Cardiac fibroblast (primary cell): ENCODE measurements at places on chromosomes 2 and 18.

DNA sequence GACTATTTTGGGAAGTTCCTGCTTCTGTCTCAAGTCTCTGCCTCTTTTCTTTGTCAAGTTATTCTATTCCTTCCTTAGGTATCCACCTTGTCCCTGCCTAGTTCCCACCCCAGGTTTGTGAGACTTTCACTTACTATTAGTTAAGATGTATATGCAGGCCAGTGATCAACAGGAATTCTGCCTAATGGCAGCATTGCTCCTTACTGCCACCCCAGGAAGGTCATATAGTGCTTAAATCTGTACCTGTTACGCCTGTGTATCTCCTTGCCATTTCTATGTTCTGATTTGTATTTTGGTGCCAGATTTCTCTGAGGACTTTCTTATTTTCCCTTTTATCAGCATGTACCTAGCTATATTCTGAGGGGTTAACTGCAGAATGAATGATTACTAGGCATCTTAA is 746.0 kb upstream of the TMEFF2 start:
- DNase-seq, result no peak

GRCh38 chr2:232076736-232077135 is 115.2 kb downstream of the DIS3L2 start:
- DNase-seq, result peak; percentile 43

GRCh38 chr2:42860319-42861094 is 68.1 kb upstream of the HAAO start:
- no peak for DNase-seq

DNA sequence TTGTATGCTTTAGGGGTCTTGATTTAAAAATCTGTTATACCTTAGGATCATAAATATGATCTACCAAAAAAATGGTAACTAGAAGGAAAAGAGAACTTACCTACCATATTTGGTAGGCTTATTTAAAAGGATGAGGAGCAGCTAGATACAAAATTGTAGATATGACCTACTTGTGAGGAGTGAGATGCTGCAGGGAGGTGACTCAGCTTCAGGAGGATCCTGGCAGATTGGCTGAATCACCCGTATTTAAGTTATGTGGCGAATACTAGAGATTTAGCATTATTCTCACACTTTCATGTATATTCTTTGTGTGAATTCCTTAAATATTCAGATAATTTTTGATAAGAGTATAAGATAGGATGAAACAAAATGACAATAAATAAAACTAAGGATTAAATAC is 657.3 kb upstream of the LINC00305 start:
- DNase-seq, result no peak

GRCh38 chr2:234289834-234290590 is 206.9 kb downstream of the ARL4C start:
- DNase-seq, result peak; percentile 71

GRCh38 chr2:116304328-116304727 is 1510.2 kb upstream of the DDX18 start:
- no peak for DNase-seq

DNA sequence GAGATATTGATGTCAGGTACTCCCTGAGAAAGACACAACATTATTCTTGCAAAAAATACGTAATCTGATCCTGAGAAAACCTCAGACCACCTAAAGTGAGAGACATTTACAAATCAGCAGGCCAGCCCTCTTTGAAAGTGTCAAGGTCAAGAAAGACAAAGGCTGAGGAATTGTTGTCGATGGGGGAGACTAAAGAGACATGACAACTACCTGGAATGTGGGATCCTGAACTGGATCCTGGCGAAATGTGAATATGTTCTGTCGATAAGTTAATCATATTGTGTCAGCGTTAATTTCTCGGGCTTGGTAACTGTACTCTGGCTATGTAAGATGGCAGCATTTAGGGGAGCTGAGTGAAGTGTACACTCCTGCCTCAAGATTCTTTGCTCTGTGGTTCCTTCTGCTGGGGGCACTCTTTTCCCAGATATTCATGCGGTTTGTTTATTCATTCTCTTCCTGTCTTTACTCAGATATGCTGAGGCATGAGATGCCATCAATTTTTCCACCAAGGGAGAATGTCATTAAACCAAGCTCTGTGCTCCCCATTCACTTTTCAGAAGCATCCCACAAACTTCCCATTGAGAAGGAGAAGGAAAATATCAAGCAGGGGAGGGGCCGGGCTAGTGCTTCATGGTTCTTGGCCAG is 154.9 kb downstream of the CAPN13 start:
- no peak for DNase-seq

DNA sequence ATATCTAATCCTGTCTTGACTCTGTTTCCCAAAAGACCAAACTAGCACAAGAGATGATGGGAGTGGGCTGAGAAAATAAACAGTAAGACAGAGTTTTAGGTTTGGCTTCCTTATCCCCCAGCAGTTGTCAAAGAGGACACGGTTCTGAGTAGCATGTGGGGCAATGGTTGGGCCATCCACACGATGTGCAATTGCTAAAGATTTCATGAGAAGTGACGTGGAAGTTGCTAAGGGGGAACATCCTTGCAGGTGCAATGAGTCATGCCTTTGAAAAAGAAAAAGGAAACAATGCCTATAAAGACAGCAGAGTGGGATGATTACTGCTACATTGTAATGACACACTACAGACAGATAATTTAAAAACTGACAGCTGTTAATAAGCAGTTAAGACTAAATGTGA is 1395.8 kb downstream of the LRP1B start:
- peak; percentile 14 for DNase-seq

DNA sequence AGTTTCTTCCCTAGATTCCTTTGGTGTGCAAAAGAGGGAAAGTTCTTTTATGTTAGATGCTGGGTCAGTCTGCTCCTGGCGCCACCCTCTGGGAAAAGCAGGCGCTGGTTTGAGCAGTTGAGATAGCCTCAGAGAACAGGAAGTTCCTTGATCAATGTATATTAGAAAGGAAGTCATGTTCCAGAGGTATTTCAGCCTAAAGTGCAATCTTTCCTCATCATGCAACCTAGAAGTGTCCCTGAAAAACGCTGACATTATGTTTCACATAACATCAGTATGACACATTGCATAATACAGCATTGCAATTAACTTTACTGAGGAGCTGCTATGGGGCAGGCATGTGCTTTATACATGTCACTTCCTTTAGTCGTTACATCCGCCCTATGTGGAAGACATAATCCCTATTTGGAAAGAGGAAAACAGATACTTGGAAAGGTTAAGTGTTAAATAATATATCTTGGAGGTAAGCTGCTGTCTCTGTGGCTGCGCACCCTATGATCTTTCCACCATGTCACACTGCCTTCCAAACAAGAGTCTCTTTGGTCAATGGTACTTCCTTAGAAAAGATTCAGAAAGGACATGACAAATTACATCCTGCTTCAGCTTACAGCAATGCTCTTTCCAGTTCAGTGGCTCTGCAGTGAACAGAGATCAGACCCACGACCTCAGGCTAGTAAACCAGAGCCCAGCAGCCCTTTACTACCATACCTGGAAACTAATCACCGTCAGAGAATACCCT is 369.7 kb downstream of the RAD51AP2 start:
- DNase-seq, result peak; percentile 42

- no peak for DNase-seq
Observed at GRCh38 chr2:22822835-22823234, 562.1 kb upstream of the KLHL29 start.

DNA sequence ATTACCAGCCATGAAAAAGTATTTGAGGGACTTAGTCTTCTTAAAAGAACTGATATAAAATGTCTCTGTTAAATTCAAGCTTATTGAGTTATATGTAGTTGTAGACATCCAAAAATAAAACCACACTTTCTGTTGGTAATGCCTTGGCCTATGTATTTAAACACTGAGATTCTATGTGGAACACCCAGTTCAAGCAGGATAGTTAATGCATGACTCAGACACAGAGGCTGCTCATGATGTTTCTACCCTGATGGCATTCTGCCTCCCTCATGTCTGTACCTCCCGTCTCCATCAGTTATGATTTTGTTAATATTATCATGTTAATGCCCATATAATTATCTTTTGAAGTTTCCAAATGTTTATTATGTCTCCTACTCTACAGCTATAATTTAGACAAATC is 164.5 kb downstream of the XIRP2 start:
- peak; percentile 13 for DNase-seq
